ENCODE measurements at places on chromosomes 7 and 10.

DNA sequence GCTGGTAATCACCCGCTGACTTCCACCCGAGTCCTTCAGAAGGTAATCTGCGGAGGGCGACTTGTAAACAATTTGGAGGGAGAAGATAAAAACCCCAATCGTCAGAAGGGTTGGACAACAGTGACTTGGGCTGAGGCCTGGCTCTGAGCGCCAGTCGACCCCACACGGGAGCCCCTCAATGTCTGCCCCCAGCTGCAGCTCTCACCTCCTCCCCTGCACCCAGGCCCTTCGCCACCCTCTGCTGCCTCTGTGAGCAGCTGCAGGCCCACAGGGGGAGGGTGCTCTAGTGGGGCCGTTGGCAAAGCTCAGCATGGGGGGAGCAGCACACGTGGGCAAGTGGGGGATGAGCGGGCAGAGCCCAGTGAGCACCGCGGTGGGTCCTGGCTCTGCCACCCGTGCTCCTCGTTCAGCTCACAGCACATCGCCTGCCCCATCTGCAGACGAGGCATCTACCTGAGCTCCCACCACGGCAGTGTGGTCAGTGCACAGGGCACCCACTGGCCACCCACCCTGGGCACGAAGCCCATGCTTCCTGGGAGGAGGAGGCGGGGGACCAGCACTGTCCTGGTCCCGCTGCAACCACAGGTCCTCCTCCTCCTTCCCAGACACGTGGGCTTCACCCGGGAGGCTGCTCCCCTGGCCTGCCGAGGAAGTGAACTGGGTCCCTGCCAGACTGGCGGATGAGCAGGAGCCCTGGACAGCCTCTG, 280.5 kb downstream of the ELFN1 start:
- no peak for DNase-seq

DNA sequence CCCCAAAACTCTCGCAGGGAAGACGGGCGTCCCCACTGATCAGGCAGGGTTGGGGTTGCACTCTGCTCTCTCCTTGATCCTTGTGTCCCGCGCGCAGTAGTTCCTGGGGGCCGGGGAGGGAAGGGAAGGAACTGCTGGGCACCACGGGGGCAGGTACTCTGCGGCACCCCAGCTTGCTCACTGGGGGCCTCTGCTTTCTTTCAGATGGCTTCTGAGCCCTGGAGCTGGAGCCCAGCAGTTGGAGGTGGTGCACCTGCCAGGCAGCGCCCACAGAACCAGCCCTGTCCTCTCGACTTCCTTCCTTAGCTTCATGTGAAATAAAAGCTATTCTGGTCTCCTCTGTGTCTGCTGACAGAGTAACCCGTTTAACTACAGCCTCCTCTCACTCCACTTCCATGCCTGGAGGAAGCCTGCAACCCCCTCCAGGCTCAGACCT, 12.2 kb downstream of the PLAC9 start:
- no peak for DNase-seq

DNA sequence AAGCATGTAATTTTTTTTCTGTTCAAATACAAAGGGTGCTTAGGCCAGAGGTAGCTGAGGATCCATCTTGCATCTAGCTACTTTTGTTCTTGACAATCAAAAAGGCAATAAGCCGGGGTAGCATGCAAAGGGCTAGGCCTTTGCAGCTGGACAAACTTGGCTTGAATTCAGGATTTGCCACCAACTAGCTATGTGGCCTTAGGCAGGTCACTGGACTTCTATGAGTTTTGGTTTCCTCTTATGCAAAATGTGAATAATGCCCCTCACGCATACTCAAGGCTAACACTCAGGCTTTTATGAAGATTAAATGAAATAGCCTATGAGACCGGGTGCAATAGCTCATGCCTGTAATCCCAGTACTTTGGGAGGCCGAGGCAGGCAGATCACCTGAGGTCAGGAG, 19.3 kb downstream of the GFRA1 start:
- DNase-seq = no peak

- DNase-seq = no peak
Measured at GRCh38 chr10:53771701-53772100, 999.1 kb upstream of the MBL2 start.

GRCh38 chr7:41870461-41871138, 167.7 kb upstream of the INHBA start:
- no peak for DNase-seq

- DNase-seq = no peak
Measured at GRCh38 chr10:124627866-124628675, 116.1 kb downstream of the FAM53B start.

DNA sequence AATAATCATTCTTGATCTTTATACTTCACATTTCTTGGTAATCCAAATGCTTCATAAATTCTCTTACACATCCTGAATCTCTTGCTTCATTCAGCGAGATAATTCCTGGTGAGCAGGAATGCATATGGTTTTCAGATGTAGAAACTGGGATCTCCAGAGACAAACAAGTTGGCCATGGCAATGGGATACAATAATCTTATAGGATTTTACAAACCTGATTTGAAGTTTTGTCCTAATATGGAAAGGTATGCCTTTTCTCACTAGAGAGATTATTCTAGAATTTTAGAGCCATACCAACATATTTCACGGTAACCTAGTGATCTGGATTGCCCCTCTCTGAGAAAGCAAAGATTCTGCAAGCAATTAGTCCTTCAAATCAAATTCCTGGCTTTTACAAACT, 13.1 kb upstream of the TRDMT1 start:
- no peak for DNase-seq

DNA sequence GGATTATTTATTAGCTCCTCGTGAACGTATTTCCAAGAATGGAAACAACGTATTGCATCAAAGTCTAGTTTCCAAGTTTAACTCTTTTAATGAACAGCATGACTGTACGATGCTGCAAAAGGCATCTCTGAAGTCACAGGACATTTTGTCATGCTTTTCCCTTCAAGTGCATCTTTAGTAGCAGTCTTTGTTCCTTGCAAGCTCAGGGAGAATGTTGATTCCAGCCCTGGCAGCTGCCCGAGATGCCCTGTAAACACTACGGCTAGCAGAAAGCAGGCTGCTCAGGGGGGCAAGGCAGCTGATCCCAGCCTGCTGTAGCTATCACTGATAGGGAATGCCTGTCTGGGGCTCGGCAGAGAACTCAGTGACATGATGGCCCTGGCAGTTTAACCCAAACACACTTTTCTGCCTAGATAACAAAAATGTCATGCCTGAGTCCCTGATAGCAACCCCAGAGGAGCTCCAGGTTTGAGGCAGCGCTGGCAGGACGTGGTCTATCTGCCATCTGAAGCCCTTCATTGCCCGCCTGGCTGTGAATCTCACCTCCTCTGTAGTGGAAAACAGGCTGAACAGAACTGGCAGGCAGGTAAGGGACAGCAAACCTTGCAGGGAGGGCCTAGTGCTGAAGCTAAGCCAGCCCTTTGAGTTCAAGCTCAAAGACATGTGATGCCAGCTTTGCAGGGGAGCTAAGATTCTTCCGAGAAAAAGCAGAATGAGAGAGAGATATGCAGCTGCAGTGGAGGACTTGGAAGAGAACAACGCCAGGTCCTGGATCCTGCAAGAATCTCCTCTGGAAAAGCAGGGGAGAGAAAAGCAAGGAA, 264.6 kb downstream of the SNX10 start:
- no peak for DNase-seq

DNA sequence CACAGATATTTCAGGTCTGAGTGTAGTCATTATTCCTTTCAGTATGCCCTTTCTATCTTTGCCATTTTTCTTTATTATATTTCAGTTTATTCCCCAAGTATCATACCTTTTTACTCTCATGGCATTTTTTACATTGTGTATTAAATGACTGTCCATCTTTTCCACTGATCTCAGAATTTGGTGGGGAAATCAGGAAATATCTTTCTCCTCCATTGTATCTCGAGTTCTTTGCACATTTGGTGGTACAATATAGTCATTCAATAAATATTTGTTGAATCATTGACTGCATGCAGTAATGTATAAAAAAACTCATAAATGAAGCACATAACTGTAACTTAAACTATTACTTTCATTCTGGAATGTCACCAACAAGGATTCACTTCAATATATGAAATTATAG, 354.7 kb downstream of the HGF start:
- DNase-seq = no peak

DNA sequence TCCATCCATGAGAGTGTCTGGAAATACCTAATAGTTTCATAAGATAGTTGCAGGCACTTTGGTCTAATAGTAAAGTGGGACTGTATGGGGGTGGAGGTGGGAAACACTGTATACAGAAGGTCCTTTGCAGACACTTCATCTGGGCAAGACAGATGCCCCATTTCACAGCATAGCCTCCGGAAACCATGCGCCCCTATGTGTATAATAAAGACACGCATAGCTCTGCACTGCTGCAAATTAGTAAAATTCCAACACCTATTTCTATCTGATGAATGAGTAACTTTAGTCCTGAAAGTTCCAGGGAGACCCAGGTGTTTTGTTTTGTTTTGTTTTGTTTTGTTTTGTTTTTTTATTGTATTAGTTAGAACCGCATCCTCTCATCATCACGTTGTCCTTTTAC, 187.1 kb downstream of the CREB5 start:
- DNase-seq = no peak

DNA sequence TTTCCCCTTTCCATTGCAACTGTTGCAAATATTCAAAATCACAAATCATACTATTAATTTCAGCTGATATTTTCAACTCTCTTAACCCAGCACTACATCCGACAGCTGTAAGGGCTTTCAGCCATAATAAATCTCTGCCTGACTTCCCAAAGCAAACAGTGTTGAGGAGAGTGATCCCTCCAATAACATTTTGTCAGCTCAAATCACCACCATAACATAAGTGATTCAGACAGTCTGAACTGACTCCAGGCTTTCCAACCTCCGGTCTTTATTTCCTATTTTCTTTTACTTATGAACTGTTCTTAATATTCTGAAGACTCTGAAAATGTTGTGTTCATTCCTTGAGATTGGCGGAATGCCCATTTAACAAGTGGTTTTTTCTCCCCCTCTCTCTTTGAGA, 1085.9 kb downstream of the GATA3 start:
- DNase-seq = no peak
